ENCODE measurements at places on chromosomes 12 and 14.

DNA sequence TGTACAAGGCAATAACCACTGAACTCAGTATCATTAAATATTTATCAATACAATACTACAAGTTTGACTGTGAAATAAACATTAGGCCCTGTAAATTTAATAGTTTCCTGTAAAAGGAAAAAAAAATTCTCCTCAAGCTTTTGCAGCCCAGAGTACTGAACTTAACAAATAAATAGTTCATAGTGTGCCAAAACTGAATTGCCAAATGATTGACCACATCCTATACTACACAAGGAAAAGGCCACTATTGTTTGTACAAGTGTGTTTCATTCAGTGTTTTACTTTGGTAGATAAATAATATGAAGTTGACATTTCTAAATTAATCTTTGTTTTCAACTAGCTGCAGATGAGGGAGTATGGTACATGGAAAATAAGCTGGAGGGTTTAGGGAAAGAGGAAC, 379.6 kb downstream of the FLRT2 start:
- DNase-seq: no peak

DNA sequence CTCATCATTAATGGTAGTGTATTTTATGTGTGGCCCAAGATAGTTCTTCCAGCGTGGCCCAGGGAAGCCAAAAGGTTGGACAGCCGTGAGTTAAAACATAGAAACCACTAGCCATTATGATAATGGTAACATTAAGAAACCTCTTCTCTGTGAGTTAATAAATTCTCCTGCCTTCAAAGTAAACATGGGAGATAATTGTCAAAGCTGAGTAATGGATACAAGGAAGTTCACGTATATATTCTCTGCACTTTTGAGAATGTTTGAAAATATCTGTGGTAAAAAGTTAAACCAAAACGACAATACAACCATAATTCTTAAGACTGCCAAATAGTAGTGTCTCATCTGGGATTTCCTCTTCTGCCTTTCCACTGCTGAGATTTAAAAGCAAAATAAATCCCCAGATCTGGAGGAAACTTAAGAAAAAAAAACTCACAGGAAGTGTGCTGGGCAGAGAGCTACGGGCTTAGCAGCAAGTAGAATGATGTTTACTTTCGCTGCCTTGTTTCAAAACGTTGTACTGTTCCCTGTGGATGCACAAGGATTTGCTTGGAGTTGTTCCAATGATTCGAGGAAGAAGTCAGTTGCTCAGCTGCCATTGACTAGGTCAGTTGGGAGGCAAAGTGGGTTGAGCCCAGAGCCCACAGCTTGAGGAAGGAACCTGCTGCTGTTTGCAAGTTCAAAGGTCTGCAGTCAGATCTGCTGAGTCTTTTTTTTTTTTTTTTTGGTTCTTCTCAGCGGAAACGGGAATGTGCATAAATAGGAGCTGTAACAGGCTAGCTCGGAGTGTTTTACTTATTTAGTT, 1.7 kb downstream of the TPCN1 start:
- peak; percentile 56 for DNase-seq

DNA sequence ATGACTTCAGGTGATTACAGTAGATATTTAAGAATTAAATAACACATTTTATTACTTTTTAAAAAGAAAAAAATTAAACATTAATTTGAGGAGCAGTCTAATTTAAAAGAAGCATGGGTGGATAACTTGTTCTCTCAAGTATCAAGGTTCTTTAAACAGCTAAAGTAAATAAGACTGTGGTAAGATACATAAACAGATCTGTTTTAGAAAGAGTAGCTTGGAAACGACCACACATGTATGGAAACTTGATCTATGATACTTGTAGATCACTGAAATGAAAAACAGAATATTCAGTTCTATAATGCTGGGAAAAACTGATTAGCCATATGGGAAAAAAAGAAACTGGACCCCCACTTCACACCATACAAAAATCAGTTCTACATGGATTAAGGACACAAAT, 36.0 kb downstream of the TC2N start:
- no peak for DNase-seq

DNA sequence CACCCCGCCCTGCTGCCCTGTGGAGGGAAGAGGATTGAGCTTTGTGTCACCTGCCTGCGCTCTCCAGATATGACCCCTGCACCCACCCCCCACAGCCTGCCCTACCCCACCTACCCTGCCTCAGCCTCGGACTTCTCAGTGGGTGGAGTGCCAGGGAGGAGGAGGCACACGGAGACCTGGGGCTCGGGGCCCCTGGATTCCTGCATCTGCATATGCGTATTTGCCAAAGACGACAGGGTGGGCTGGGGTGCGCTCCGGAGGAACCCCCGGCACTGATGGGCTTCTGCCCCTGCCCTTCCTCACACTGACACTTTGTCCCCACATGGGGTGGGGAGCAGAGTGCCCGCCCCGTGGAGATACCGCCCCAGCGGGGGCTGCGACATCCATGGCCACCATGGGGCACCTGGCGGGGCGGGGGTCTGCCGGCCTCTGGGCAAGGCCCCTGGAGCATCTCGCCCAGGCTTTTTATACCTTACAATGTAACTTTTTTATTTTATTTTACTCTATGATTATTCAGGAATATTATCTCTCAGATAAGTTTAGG, 206.0 kb downstream of the TSPAN9 start:
- no peak for DNase-seq

DNA sequence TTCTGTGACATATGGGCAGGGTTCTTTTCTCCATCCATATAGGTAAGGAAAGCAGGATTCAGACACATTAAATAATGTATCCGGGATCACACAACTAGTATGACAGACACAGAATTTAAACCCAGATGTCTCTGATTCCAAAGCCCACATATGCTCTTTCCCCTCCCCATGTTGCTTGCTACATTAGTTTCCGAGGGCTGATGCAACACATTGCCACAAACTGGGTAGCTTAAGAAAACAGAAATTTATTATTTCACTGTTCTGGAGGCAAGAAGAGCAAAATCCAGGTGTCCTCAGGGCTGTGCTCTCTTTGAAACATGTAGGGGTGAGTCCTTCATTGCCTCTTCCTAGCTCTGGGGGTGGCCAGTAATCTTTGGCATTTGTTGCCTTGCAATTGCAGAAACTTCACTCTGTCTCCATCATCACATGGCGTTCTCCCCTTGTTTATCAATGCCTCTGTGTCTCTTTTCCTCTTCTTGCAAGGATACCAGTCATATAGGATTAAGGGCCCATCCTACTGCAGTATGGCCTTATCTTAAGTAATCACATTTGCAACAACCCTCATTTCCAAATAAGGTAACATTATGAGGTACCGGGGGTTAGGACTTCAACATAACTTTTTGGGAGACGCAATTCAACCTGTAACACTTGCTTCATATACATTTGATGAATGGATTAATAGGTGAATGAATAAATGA, 83.0 kb upstream of the CCND2 start:
- no peak for DNase-seq

GRCh38 chr14:61269321-61270083, 11.6 kb downstream of the TMEM30B start:
- DNase-seq: peak; percentile 72

GRCh38 chr14:80587096-80587724, 354.3 kb downstream of the CEP128 start:
- peak; percentile 7 for DNase-seq
